HFFc6 (cell line): ENCODE measurements at places on chromosomes 3 and 15. TPM values are rescaled to one million over a fixed set of nuclear protein-coding genes. Genes with fewer than 3 reads are reported as not detected.

APBA2 gene
- total RNA-seq = 5.4 and 5.6 TPM in 2 replicates

LRRN1 gene
- total RNA-seq = not detected in 3 replicates

- peaks cover 4% of the 10 kb centered on the region for H3K27me3 ChIP-seq
- H3K36me3 ChIP-seq = peaks cover 4% of the 10 kb centered on the region; the same call in 1 of the 2 replicates
- no peak for DNase-seq
- peaks cover 33% of the 10 kb centered on the region for H3K4me1 ChIP-seq
- H3K4me3 ChIP-seq = no peak overlapping the region
- no peak overlapping the region for H3K27ac ChIP-seq
Observed at GRCh38 chr15:73978896-73979295, 13.2 kb downstream of the STOML1 start.

GUCA1C gene
- total RNA-seq = not detected in 3 replicates

- H3K27ac ChIP-seq = 0 out of 2 replicates have a peak overlapping the region, but pooled peaks have one; percentile 0
- H3K4me1 ChIP-seq = peaks cover 44% of the 10 kb centered on the region
- no peaks in the 10 kb centered on the region for H3K36me3 ChIP-seq
Observed at GRCh38 chr15:68052431-68052830, 1.7 kb upstream of the PIAS1 start.

GRCh38 chr3:129233538-129233937, 15.9 kb upstream of the COPG1 start:
- H3K36me3 ChIP-seq = no peaks in the 10 kb centered on the region
- no peak overlapping the region for H3K27ac ChIP-seq
- no peak overlapping the region for H3K4me3 ChIP-seq
- H3K4me1 ChIP-seq = peaks cover 38% of the 10 kb centered on the region
- no peak for DNase-seq
